CMK (cell line): ENCODE measurements at places on chromosomes 7 and 10.

DNA sequence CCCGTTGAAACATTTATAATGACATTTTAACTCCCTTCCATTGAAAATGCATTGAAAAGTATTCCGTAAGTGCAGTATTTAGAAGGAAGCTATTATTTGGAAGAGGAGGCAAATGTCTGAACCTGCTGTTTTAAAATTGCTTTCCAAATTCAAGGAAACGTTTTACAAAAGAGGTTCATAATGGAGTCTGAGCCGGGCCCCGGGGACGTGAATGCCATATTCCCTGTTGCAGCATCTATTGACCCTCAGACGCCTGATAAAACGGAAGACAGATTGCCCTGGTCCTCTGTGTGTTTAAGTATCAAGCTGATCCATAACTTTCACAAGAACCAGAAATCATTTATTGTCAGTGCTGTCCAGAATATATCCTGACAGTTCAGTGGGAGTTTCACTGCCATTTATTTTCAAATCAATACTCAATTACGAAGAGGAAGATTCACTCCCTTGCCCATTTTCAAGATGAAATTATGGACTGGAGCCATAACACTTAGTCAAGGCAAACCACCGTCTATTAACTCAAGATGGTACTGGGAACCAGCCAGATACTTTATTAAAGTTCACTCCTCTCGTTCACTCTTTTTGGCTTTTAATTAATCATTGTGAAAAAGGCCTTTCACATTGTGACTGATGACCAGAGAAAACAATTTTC, 435.7 kb upstream of the PFKP start:
- no peak for DNase-seq

DNA sequence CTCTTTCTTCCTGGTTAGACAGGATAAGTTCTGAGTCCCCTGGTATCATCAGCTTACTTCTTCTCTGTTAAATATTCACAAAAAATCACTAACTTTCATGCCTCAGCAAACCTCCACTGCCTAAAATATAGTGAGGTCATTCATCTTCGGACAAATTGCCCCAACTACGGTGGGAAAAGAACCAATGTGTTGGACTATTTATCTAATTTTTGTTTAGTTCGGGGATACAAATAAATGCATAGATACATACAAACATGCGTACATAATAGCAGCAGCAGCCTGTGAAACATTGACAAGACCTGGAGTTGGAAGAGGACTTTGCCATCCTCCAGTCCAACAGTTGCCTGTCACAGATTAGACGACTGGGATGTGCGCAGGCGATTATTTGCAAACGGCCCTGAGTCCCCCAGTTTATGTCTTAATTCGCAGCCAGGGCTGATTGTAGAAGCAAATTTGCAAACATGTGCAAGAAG, 51.5 kb downstream of the EGFR start:
- DNase-seq: no peak

DNA sequence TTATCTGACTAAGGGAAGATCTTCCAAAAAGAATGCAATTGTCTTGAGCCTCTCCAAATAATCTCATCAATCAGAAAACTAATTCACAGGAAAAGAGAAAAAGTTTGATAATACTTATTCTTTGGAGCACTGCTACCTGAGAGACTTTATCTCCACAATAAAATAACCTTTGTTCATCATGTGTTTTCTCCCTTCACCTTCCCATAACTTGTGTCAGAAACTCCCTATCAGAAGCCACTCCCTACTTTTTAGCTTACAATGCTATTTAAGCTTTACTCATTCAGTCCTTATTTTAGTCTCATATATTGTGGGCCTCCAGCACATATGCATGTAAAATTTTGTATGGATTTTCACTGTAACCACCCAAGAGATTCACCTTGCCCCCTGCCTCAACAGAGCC, 998 bp downstream of the CYP3A43 start:
- no peak for DNase-seq

GRCh38 chr7:2451171-2452073, 24.8 kb downstream of the GRIFIN start:
- peak; percentile 51 for DNase-seq

DNA sequence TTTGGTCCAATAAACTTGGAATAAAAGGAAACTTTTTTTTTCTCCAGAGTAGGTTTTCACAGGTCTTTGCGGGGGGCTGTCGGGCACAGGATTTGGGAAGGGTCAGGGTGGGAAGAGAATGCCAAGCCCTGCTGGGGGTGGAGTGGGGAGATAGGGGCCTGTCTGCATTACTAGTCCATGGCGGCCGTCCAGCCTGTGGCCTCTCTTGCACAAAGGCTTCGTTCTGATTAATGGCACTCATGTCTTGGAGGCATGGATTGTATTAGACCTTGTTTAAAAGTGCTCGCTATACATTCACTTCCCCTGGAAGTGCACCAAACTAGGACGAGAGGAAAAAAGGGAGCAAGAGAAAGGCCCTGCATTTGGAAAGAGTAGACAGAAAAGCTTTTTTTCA, 37.2 kb downstream of the LRMDA start:
- DNase-seq: no peak

DNA sequence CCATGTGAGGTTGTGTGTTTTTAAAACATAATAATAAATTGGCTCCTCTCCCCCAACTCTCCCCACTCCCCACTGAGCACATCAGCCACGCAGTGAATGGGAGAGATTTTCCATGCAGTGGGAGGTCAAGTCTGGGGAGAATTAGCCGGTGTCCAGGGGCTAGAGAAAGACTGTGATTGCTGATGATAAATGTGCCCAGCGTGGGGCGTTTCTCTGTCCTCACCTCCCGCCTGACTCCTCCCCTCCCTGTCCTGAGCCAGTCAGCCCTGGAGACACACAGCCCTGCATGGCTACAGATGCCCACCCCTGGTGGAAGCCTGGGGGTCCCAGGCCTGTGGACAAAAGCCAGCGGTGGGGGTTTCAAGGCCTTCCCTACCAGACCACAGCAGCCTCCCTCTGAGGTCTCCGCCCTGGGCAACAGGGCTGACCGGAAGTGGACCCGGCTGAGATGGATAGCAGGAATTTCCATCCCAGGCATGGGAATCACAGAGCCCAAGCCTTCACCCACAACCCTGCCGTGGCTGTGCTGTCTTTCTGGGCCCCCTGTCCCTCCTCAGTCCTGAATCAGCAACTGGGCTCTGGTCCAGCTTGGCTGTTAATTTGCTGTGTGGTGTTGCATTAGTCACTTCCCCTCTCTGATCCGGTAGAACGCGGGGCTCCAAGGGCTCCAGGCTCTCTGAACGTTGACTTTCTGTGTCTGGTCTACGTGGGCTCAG, 46.8 kb upstream of the SLC29A3 start:
- no peak for DNase-seq

DNA sequence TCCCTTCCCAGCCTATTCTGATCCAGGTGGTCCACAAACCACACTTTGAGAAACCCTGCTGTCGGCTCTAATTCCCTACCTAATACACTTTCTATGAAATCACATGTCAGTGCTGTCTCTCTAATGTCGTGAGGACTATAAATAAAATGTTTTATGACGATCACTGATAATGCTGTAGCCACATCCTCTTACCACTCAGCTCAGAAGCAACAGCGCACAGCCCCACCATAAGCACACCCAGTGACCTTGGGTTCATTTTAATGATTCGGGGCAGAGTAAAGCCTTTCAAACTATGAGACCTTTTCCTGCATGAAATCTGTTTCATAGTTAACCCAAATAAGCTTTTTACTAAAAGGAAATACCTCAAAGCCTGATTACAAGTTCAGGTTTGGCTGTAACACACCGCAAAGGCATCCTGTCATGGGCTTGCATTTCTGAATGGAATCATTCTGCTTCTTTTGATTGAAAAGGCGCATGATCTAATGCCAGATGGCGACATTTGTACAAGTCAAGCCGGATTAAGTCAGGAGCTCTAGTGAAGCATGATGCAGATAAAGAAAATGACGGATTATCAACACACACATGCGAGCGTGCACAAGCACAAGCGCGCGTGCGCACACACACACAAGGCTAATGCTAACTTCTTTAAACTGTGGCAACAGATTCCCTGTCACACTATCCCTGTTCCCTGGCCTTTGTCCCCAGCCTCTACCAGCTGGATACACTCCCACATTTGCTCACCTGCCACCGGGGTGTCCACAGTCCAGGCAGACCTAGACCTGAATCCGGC, 180.5 kb upstream of the PDE1C start:
- no peak for DNase-seq

DNA sequence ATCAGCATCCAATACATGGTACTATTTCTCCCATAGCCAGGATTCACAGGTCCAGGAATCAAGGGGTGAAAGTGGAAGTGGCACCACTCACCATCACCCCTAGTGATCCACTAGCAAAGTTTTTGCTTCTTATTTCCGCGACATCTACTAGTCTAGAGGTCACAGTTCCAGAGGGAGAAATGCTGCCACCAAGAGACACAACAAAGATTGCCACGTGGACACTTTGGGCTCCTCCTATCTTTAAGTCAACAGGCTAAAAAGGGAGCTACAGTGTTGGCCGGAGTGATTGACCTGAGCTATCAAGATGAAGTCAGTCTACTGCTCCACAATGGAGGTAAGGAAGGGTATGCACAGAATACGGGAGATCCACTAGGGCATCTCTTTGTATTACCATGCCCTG, 178.2 kb downstream of the AKR1D1 start:
- DNase-seq: peak; percentile 24

DNA sequence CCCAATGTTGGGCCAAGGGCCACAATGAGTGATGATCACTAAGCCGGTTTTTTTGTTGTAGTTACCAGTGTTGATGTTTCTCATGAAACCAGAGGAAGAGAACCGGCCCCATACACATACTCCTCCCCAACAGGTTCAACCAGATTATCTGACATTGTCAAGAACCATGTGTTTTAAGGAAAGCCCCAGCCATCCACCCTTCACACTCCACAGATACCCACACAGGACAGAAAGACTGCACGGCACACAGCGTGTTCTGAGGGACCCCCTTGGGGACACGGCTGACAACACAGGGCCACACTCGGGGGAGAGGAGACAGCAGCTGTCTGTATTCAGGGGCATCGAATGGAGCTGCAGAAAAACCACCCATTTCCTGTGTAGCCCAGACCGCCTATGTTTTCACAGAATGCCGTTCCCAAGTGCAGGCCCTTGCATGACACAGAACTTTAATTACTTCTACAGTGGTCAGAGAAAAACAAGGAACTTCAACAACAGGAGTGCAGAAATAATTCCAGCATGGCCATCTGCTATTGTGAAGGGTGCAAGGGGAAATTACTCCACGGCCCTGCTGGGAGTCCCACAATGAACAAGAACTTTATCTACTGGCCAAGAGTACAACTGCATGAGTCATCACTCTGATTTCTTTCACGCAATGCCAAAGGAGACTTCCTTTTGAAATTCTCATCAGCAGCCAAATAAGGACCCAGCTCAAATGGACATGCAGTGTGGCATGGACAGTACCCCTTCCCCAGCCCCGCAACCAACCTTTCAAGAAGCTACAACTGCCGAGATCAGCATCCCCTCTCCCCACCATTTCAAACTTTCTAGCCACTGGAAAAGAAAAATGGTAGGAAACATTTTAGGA, 2.3 kb downstream of the KLF6 start:
- DNase-seq: no peak

DNA sequence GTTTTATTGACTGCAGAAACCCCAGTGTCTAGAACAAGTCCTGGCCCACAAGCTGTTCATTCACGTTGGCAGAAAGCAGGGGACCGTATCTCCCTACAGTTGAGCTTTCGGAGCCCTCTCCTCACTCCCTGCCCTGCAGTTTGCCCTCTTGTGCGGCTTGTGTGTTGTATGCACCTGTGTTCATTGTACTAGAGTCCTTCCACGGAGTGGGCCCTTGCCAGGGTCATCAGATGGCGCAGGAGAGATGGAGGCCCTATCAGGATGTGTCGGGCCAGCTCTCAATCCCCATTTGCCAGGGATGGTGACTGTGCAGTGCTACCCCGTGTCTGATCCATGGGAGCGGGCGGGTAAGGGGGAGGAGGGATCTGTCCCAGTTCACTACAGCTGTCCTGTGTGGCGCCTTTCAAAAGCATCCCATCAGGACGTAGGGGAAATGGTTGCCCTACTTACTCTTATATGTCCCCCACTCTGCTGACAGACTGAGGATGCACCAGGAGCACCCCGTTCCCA, 77.4 kb upstream of the PRR15 start:
- no peak for DNase-seq
